ENCODE measurements at places on chromosomes 13 and 19.

DNA sequence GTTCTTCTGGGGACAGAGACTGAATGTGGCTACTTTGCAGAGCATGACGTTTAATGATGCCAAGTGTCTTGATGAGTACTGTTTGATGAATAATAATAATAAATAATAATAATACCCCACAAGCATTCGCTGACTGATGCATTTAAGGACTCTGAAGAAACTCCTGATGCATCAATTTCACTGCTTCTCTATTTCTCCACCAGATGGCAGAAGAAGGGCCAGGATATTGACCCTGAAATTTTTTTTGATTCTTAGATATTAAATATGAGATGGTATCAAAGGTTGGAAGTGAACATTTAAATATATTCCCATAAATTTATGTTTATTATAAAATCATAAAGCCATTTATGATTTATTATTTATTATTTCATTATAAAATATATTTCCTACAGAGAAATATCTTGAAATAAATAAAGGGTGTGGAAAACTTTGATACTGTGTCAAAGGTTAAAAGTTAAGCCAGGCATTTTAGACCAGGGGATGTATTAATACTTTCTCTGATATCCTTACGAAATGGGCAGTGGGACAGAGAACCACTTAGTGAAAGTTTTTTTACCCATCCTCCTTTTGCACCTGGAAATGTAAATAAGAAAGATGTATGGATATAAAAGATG, 170.9 kb downstream of the LACC1 start:
- peak; percentile 73 for DNase-seq

- no peak for DNase-seq
Observed at GRCh38 chr13:39373145-39373544, 229.8 kb downstream of the LHFPL6 start.

GRCh38 chr19:37874784-37875183, 31.6 kb downstream of the WDR87 start:
- DNase-seq, result peak; percentile 11

DNA sequence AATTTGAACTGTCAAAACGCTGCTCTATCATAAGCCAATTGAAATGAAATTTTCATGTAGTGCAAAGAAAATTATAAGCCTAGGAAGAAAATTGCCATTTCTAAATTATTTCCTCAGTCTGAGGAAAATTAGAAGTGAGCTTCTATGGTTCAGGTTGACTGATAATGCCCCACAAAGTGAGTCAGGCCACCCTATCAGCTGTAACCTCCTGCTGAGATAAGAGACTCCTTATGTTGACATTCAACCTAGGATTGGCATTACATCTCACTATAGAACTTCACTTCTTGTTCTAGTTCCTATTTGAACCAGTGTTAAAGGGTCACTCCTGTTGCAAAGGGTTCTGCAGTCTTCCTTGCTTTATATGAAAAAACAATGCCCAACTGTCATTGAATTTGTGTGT, 32.6 kb upstream of the RFC3 start:
- DNase-seq, result no peak

Data from adipocyte (in vitro differentiated cells).